OCI-LY7 (cell line): ENCODE measurements at places on chromosomes 13 and 19. TPM values are rescaled to one million over a fixed set of nuclear protein-coding genes. Genes with fewer than 3 reads are reported as not detected.
A peak's percentile ranks its signal among the peaks of the same experiment; 100 is the strongest.

GRCh38 chr13:78608688-78609463, 5.5 kb upstream of the POU4F1 start:
- DNase-seq: no peak

GRCh38 chr19:46710687-46711086, 6.2 kb downstream of the PRKD2 start:
- no peak for DNase-seq

The CNFN gene
- 0.81 and 0.95 TPM in 2 replicates for total RNA-seq

The GIPR gene
- total RNA-seq: 23.3 and 24.6 TPM in 2 replicates

The SUPT20H gene
- 84.1 and 88.3 TPM in 2 replicates for total RNA-seq

The RASAL3 gene
- total RNA-seq: 52.0 and 53.3 TPM in 2 replicates

- no peak for DNase-seq
Measured at GRCh38 chr13:76813891-76814290, 72.3 kb downstream of the KCTD12 start.

- DNase-seq: no peak
Measured at GRCh38 chr19:46744005-46744691, 1.7 kb upstream of the FKRP start.

The PLPP2 gene
- 0.50 and 0.80 TPM in 2 replicates for total RNA-seq

DNA sequence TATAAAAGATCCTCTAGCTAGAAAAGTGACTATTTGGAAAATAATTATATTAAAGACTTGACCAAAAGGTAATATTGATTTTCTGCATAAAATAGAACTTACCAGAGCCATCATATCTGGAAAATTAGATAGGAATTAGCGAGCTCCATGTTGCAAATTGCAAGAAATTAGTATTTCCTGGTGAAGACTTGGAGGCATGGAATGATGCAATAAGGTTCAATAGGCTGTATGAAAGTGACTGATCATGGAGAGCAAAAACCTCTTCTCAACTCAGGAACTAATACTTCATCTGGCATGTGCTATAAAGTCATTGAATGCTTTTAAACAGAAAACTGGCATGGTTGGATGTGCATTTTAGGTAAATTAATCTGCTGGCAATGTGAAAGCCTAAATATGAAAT, 66.3 kb upstream of the UFM1 start:
- DNase-seq: no peak

GRCh38 chr13:39916330-39916729, 260.9 kb downstream of the COG6 start:
- DNase-seq: no peak

The SF3A2 gene
- total RNA-seq: 206 and 207 TPM in 2 replicates

The LMTK3 gene
- 9.7 and 11.5 TPM in 2 replicates for total RNA-seq

DNA sequence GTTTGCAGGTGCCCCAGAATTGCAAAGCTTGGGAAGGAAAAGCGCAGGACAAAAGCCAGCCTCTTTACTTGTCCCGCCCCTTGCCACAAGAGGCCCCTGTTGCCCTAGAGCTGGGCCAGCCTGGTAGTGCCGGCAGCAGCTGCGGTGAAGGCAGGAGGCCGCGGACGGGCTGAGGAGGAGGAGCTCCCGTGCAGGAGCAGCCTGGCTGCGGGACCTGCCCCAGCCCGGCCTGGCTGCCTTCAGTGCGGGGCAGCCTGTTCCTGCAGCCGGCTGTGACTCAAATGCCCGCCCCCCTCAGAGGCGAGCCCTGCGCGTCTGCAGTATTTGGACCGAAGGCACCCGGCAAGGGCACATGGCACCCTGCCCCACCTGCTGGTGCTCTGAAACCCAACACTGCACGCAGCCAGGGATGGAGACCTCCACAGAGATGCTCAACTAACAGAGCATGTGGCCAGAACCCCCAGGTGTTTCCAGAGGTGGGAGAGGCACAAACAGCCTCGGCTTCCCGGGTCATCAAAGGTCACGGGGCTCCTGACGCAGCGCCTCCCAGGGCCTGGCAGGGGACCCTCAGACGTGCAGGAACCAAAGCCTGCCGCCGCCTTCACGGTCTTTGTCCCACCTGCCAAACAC, 29.7 kb downstream of the NAXD start:
- DNase-seq: peak; percentile 64

- no peak for DNase-seq
Measured at GRCh38 chr19:1166872-1167573, 7.0 kb downstream of the SBNO2 start.
